Activated T-cell treated with anti-CD3 and anti-CD28 coated beads for 48 hours (primary cell): ENCODE measurements at places on chromosomes 6 and 20.

GRCh38 chr6:6494677-6495076 is 93.8 kb upstream of the LY86 start:
- peak; percentile 14 for DNase-seq

- DNase-seq: no peak
Measured at GRCh38 chr6:74805916-74806696, 399.7 kb downstream of the COL12A1 start.

DNA sequence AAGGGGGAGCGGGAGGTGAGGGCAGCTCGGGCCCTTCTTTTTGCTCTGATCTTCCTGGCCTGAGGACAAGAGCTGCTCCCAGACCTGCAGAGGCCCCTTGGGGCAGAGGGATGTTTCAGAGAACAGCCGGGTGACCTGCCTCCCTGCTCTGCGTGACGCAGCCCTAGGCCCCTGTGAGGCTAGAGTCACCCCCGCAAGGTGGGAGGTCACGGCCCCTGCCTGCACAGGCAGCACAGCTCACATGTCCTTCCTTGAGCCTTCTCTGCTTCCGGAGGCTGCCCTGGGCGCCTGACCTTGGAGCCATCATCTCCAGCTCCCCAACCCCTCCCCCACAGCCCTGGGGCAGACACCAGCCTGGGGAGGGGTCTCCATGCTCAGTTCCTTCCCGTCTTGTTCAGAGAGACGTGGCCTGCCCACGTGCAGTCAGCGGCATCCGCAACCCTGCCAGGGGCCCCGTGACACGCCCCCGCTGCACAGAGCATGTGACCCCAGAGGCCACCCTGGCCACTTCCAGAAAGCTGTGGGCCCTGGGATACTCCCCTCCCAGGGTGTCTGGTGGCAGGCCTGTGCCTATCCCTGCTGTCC is at the start of gene BIRC7:
Gene BIRC7, plus strand, starts transcription at position 507 of the 585 bp plus-strand sequence. CDS start 192 bp downstream, outside the sequence.
- no peak for DNase-seq

GRCh38 chr20:58131151-58131550 is 97.3 kb downstream of the ANKRD60 start:
- no peak for DNase-seq

DNA sequence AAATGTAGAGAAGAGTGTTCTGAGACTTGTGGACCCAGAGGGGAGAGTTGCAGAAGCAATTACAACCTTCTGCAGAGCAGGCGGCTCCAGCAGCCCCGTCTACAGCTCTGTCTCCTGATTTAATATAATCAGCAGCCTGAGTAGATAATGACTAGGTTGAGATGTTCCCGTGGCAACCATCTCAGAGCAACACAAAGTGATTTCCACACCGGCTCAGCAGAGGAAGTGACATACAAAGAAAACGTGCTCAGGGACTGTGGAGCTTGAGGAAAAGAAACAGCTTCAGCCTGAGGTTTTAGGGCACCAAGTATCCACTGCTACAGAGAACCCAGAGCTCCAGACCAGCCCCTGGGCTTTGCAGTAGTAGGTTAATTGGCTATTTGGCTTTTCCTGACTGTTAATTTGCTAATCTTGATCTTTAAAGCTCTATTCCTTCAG is 136.4 kb downstream of the MTFR2 start:
- no peak for DNase-seq

DNA sequence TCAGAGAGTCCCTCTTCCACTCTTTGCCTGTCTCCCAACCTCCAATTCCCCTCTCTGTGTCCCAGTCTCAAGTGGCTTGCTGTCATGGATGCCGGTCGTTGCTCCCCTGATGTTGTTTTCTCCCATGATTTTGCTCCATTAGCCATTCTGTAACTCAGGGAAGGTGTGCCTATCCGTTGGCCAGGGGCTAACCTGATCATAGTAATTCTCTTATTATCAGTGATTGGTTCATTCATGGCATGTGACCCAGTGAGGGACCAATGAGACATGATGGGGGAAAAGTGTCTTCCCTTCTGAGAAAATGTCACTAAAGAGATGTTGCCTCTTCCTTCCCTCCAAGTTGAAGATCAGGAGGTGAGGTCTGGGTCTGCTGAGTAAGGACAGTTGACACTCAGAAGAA is 214.5 kb downstream of the FARS2 start:
- no peak for DNase-seq

GRCh38 chr6:19440531-19440930 is 396.6 kb upstream of the ID4 start:
- no peak for DNase-seq

DNA sequence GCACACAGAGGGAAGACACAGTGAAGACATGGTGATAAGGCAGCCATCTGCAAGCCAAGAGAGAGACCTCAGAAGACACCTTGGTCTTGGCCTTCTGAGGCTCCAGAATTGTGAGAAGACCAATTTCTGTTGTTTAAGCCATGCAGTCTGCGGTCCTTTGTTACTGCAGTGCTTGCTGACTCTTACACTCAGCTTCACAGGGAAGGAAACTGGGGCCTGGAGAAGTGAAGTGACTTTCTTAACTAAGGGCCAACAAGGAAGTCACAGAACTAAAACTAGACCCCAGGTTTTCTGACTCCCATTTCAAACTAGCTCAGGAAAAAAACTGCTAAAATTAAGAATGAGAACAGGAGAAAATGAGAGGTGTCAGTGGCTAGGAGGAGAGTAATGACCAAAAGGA is 74.3 kb downstream of the TNFRSF21 start:
- DNase-seq: no peak

DNA sequence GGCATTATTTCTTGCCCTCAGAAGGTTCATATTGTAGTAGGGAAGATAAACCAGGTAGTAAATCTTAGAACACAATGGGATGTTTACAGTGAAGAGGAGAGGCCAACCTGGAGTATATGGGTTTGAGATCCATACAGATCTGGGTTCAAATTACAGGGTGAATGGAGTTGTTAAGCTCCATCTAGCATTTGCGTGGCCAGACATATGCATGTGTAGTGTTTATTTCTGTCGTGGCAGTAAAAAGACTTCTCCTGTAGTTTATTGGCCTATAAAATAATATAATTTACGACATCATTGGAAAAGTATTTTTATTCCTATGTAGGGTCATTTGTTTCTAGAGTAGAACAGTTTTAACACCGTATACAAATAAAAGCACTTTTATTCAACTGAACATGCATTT is 25.2 kb upstream of the TULP4 start:
- no peak for DNase-seq

- DNase-seq: peak; percentile 76
Measured at GRCh38 chr20:38842558-38842981, 37.1 kb downstream of the PPP1R16B start.

- DNase-seq: no peak
Measured at GRCh38 chr20:36875702-36876472, at the start of gene TLDC2. TSS of gene TLDC2 (plus strand) at chr20:36876138. CDS start at chr20:36876175, 37 bp downstream.

DNA sequence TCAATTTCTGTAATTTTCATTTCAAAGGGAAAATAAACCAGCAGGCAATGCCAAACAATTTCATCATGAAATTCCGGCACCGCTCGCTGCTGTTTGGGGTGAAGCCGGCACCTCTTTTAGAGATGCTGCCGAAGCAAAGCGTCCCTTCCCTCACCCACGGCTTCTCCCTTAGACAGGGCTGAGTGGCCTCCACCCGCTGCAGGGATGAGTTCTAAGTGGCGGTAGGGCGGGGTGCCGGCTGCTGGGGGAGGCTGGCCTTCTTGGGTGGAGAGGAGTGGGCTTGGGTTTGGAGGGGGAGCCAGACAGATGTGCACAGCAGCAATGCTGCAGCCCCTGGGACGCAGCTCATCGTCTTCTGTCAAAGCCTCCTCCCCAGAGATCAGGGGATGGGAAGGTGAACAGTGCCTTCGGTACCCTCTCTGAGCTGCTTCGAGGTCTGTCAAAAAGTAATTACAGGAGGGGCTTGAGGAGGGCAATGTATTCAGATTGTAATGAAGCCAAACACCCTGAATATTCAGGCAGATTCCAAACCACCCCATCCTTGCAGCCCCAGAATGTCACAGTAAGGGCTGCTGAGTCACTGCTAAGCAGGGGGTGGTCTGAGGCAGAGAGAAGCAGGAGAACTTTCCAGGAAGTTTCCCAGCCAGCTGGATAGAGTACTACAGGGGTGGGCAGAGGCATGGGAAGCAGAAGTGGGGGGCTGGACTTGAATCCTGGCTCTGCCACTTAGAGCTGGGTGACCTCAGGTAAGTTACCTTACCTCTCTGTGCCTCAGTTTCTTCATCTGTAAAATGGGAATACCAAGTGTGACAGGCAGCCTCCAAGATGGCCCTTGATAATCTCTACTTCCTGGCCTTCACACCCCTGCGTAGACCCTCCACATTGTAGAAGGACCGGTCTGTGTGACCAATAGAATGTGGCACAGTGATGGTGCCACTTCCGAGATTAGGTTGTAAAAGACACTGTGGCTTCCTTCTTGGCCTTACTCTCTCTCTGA is 96.6 kb downstream of the SULF2 start:
- no peak for DNase-seq

GRCh38 chr6:126143761-126144251 is 157.5 kb downstream of the TRMT11 start:
- no peak for DNase-seq

- DNase-seq: no peak
Measured at GRCh38 chr6:106752641-106753040, 123.3 kb downstream of the QRSL1 start.

GRCh38 chr6:47852727-47853126 is 70.9 kb downstream of the OPN5 start:
- no peak for DNase-seq

DNA sequence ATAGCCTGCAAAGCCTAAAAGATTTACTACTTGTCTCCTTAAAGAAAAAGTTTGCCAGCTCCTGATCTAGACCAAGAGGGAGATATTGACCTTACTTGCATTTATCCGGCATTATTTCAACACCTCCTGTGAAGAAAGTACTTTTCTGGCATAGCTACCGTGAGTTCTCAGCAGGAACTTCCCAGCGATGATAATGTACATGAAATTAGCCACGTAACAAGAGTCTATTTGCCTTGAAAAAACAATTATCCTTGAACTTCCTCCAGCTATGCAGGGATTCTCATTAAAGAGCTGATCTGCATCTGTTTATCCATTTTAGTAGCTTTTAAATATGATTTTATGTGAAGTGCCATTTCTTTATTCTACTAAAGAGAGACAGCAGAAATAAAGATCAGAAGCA is 41.7 kb downstream of the ALDH5A1 start:
- DNase-seq: no peak

- DNase-seq: no peak
Measured at GRCh38 chr20:47232518-47232917, 124.0 kb downstream of the ZMYND8 start.

GRCh38 chr20:52529826-52530225 is 338.2 kb upstream of the ZFP64 start:
- no peak for DNase-seq

GRCh38 chr20:5430670-5431069 is 113.9 kb upstream of the PROKR2 start:
- no peak for DNase-seq

- DNase-seq: no peak
Measured at GRCh38 chr6:125974214-125974866, 12.0 kb upstream of the TRMT11 start.

DNA sequence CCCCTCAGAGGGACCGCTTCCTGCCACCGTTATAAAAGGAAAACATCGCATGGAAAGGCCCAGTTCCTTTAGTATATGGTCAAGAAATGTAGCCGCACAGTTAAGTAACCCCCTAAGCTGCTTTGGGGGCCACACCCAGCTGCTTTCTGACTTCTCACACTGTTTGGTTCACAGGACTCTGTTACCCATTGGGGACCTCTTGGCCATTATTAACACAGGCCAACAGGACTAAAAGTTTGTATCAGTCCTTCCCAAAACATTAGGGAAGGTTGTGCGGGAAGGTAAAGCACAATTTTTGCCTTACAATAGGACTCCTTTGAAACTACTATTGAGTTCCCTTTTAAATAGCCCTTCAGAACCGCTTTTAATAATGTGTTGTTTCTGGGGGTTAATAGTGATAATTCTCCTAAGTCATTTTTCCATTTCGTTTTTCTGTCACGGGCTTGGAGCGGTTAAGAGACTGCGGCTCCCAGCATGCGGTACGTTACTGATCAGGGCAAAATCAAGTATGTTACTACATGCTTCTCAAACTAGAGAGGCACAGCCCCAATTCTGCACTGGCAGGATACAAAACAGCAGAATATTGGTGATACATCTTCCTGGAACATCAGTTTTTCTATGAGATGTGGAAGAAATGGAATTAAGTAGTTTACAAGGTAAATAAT is 668 bp upstream of the RPP40 start:
- no peak for DNase-seq

DNA sequence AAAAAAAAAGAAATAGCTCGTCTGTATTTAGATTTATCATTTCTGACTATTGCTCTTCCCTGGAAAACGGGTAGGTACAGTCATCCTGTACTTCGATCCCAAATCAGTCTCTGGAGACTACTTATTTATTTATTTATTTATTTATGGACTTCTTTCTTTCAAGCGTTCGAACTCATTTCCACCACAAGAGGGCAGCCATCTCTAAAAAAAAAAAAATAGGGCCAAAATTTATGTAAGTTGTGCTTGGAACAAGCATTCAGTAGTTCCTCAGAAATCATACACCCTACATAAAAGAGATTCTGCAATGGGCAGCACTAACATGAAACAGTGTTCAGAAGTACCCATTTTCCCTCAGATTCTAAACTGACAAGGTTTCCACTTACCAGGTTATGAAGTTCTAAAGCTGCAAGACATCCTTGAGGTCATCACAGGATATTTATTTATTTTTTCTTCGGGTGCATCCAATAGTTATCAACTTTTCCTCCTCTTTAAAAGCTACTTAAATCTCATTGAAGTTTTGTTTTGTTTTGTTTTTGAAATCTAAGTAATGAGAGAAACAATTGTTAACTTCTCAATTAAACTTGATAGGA is 1.9 kb upstream of the BMP2 start:
- DNase-seq: no peak

DNA sequence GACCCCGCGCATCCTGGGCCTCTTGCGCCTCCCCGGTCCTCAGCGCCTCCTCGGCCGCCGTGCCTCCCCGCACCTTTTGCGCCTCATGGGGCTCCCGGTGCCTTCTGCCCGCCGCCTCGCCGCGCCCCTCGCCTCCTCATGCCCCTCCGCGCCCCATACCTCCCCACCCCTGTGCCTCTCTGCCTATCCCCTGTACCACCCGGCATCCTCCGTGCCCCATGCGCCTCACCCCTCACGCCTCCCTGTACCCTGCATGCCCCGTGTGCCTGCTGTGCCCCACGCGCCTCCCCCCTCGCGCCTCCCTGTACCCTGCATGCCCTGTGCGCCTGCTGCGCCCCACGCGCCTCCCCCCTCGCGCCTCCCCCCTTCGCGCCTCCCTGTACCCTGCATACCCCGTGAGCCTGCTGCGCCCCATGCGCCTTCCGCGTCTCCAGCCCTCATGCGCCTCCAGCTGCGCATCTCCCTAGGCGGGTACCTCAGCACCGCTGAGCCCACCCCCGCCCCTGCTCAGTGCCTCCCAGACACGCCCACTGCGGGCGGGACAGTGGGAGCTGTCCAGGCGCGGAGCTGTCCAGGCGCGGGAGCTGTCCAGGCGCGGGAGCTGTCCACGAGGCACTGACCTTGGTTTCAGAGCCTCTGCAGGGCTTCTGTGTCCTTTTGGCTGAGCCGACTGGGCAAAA is 37.1 kb downstream of the IGF2R start:
- no peak for DNase-seq

GRCh38 chr20:39222101-39222500 is 260.0 kb downstream of the DHX35 start:
- DNase-seq: no peak
